Stimulated activated CD8-positive, alpha-beta memory T cell treated with anti-CD3 and anti-CD28 coated beads, Interleukin-12 subunit alpha, Interleukin-12 subunit beta, amount 100 ng/mL, for 1 hour (primary cell): ENCODE measurements at places on chromosomes 4 and X.

- DNase-seq: no peak
Observed at GRCh38 chr4:163649557-163650091, 155.1 kb downstream of the TMA16 start.

DNA sequence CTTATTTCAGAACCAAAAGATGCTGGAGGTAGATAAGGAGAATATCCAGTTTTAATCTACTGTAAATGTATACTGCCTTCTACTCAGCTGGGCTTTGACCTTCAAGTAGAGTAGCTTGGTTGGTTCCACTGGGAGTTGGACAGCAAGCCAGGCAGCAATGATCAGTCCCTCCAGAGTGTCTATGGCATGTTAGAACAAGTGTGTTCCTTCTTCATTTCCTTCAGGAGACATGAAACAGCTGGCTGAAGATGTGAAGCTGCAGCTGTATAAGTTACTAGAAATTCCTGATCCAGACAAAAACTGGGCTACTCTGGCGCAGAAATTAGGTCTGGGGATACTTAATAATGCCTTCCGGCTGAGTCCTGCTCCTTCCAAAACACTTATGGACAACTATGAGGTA lies 111.1 kb downstream of the NFKB1 start:
- DNase-seq: no peak

DNA sequence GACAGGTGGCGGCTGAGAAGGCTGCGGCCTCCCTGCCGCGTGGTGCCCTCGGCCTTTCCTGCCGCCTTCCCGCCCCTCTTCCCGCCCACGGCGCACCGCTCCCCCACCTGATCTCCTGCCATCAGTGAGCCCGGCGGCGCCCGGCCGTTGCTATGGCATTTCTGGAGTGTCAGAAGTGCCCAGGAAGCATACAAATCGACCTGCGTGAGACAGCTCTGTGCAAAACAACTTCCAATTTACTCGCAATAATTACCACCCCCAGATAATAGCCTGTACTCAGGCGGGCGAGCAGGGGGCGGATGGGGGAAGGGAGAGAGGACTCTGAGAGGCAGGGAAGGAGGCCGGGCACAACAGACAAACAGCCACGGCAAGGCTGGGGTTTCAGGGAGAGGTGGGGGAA lies 16.6 kb upstream of the ERCC6L start:
- DNase-seq: no peak

- DNase-seq: no peak
Observed at GRCh38 chrX:126137899-126138298, 28.2 kb downstream of the DCAF12L2 start.

DNA sequence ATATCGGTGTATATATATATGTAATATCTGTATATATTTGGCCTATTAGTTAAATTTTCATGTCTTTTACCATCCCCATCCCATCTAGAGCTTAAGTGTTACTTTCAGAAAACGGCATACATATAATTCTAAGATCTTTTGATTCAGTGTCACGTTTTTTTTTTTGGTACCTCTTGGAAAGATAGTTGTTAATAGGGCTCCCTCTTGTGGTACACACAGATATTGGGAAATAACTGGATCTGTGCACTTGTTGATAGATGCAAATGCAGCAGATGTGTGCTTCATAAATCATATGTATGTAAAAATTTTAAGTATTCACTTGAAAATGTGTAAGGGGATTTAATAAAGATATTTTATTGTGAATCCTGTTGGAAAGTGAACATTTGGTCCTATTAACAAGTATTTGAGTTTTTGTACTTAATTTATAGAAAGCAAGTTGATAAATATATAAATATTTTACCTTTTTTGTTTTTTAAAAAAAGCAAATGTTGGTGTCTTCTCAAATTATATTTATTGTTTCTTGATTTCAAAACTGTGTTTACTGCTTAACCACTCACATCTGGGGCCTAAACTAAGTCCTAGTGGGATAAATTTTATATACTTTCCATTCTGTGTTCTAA lies 74.7 kb downstream of the PAQR3 start:
- no peak for DNase-seq

DNA sequence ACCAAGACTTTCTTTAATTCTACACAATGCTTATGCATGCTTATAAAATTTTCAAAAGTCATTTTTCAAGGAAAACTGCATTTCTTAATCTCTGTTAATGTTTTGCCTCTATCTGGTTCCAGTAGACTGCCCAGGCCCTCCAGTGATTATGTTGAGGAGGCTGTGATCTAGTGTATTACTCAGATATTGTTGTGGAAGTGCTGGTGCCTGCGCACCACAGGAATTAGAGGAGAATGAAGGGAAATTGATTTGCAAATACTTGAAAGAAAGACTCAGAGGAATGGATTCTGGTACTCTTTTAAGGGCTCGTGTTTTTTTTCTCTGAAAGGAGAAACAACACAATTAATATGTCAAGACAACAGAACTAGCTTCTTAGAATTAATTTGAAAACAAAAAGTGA lies 1015.1 kb downstream of the RPA4 start:
- DNase-seq: no peak

GRCh38 chr4:156870131-156870530 lies 101.5 kb downstream of the PDGFC start:
- no peak for DNase-seq

GRCh38 chrX:55029291-55029690 lies 1.5 kb downstream of the ALAS2 start:
- DNase-seq: no peak

DNA sequence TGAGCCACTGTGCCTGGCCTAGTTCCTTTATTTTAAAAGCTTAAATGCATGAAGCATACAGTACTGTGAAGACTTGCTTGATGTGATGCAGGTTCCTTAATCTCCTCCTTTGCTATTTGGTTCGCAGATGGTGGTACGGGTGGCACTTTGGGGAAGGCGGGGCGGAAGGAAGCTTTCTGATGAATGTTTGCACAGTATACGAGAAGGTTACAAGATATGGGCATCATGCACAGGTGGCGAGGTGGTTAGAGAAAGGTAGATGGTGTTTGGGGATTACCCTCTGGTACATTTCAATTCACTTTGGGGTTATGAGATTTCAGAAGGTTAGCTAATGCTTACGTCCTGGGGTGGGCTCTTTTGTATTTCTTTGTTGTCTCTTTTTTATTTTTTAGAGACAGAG lies 17.2 kb downstream of the RHOH start:
- DNase-seq: no peak

DNA sequence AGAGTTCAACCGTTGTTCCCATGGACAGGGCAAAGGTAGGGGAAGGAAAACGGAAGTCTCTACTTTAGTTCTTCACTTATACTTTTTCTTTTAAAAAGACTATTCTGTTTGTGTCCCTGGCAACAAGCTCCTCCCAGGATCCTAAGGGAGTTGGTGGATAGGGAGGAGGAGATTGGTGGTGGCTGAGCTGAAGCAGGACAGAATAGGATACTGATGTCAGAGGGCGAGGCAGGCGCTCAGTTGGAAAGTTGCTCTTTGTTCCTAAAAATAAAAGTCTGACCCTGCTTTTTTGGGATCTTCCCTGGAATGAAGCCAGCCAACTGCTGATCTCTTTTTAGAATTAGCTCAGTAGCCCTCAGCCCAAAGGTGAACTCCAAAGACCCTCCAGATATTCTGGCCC lies 104.7 kb downstream of the MGST2 start:
- DNase-seq: no peak

DNA sequence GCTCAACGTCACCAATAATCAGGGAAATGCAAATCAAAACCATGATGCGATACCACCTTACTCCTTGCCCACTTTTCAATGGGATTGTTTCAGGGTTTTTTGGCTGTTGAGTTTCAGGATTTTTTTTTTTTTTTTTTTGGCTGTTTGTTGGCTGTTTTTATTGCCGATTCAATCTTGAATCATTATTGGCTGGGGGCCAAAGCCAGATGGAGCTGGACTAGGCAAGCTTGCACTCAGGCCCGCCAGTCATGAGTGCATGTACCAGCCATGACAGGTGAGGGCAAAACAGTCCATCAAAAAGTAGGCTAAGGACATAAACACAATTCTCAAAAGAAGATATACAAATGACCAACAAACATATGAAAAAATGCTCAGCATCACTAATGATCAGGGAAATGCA lies 13.3 kb downstream of the YIPF7 start:
- no peak for DNase-seq

- DNase-seq: no peak
Observed at GRCh38 chr4:140943486-140944198, 187.5 kb upstream of the TBC1D9 start.

- DNase-seq: no peak
Observed at GRCh38 chrX:35456891-35457290, 341.3 kb upstream of the MAGEB16 start.
